ENCODE measurements at places on chromosomes 7 and 10.
A peak's percentile ranks its signal among the peaks of the same experiment; 100 is the strongest.

- DNase-seq: no peak
Observed at GRCh38 chr7:149317986-149318672, 56.1 kb downstream of the ZNF783 start.

DNA sequence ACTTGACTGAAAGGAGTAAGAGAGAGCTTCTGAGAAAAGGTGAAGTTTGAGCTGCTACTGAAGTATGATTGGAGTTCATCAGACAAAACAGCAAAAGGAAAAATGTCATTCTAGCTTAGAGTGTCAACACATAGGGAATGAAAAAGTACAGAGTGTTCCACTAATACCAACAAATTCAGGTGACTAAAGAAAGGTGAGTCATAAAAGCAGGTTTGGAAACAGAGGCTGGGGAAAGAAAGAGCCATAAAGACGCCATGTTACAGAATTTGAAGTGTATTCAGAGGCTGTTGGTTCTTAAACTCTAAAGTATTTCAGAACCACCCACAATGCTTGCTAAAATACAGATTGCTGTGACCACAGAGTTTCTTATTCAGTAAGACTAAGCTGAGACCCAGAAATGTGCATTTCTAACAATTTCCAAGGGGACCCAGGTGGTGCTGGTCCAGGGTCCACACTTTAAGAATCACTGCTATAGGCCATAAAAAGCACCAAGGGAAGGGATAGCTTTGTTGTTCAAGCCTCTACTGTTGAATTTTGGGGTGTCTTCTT is 143.1 kb downstream of the ELAPOR2 start:
- no peak for DNase-seq

DNA sequence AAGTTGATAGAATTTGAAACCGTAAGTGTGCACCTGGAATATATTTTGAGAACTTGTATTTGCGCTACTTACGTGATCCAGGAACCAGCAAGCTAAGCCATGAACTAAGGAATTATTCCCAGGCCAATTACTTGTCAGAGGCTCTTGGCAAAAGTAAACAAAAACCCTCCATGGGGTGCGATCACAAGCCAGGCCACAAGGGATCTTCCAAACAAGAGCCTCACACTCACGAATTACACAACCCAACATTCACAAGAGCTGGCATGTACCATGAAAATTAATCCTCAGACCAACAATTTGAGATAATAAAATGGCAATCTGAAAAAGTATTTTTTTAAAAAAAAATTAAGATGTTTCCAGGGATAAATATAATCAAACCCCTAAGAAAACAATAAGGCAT is 467.0 kb upstream of the AKR1E2 start:
- DNase-seq: peak; percentile 59

DNA sequence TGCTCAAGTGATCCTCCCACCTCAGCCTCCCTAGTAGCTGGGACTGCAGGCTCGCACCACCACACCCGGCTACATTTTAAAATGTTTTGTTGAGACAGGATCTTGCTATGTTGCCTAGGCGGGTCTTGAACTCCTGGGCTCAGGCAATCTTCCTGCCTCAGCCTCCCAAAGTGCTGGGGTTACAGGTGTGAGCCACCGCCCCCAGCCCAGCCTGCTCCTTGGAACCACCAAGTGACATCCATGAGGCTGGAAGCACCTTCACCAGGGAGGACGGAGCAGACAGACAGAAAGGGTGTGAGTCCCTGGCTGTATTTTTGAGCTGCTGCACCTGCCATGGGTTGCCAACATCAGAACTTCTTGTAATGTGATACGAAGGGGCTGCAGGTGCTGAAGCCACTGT is 62.3 kb upstream of the UBE3C start:
- DNase-seq: no peak

GRCh38 chr7:143234533-143234875 is 12.7 kb downstream of the TAS2R40 start:
- no peak for DNase-seq

DNA sequence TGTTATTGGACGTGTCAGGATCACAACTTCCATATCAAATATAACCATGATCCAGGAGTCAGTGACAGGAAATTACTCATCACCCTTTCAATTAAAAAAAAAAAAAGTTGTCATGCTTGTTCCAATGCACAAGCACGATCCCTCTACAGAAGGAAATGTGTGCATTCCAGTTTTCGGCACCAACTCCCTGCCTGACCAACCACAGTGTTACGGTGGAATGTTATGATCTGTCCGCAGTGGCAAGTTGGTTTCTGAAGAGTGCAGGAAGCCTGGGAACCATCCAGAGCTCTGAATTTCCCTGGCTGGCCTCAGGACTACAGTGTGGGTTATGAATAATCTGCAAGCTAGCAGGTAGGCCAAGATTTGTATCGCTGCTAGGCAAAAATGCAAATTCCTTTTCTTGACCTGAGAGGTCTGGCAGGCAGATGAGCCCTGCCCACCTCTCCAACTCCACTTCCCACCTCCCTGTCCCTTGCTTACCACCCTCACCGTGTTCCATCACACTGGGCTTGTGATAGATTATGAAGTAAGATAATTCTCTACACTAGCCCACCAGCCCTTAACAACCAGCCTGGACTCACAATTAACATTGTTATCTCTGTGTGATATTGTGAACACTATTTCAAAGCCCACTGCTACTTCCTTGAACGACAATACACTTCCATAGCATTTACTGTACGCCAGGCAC is 20.4 kb downstream of the FRMPD2 start:
- peak; percentile 10 for DNase-seq

- peak; percentile 66 for DNase-seq
Observed at GRCh38 chr7:132386201-132386681, 190.0 kb downstream of the PLXNA4 start.

- DNase-seq: no peak
Observed at GRCh38 chr7:149456506-149457421, 4.1 kb downstream of the ZNF777 start.

- peak; percentile 27 for DNase-seq
Observed at GRCh38 chr10:62352356-62352970, 21.7 kb upstream of the ZNF365 start.

- DNase-seq: peak; percentile 82
Observed at GRCh38 chr10:74047871-74048270, 50.0 kb downstream of the VCL start.

- DNase-seq: peak; percentile 42
Observed at GRCh38 chr7:115914951-115915350, 115.6 kb downstream of the TFEC start.

- DNase-seq: no peak
Observed at GRCh38 chr10:14740684-14741247, 33.9 kb downstream of the FAM107B start.

DNA sequence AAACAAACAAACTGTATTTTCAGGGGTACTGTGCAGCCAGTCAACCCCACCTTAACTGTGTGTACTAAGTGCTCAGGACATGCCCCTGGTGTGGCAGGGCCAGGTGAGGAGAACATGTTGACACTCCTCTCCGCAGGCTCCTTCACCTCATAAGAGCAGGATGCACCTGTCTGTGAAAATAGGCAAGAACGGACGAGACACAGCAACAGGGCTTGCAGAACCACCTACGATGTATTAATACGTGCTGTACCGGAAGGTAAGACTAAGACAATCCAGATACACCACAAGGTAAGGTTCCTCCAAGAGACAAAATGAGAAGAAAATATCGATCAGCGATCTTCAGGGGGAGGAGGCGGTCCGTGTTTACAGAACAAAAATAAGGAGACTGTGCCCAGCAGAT is 65.8 kb upstream of the CAMK2B start:
- DNase-seq: no peak

DNA sequence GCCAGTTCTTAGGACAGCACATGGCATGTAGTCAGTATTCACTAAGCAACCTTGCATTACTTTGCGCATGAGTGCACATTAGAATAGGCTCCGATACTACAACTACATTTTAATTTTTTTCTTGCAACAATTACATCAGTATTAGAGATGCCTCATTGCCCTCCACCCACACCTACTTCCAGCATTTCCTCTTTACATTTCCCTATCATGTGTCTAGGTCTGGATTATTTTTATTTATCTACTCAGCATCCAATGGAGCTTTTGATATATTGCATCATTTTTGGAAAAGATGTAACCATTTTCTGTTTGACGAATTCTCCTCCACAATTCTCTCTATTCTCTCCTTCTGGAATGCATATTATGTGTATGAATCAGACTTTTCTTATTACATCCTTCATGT is 258.2 kb upstream of the GLI3 start:
- DNase-seq: peak; percentile 16

DNA sequence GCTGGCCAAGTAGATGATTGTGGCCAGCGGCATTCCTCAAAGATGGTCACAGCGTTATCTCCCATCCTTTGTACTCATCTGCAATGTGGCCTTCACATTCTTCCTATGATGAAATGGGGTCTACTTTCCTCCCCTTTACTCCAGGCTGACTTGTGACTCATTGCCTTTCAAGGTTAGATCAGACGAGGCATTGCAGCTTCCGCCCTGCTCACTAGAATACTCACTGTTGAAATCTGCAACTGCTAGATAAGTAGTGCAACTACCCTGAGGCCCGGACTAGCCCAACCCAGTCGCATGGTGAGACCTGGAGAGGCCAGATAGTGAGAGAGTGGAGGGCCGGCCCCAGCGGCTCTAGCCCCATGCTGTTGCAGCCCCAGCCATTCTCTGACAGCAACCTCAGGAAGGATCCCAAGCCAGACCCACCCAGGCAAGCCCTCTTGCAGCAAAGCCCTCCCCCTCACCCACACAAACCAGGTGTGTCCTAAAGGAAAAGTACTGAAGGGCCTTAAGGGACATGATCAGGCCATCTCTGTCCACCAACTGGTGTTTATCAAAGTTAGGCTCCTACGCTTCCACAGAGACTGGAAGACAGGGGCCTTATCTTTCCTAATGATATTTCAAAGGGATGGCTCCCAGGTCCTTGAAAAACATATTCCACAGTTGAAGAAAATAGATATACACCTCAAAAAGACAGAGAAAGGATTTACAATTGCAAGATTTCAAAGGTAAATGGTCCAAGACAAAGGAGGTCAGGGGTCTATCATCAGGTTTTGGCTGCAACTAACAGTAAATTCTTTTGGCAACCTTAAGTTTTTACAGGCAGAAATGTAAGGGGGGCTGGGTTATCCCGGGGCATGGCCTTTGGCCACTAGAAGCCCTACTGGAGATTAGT is 107.2 kb upstream of the TRIM24 start:
- DNase-seq: no peak

- no peak for DNase-seq
Observed at GRCh38 chr10:21100190-21100589, 203.1 kb upstream of the NEBL start.

DNA sequence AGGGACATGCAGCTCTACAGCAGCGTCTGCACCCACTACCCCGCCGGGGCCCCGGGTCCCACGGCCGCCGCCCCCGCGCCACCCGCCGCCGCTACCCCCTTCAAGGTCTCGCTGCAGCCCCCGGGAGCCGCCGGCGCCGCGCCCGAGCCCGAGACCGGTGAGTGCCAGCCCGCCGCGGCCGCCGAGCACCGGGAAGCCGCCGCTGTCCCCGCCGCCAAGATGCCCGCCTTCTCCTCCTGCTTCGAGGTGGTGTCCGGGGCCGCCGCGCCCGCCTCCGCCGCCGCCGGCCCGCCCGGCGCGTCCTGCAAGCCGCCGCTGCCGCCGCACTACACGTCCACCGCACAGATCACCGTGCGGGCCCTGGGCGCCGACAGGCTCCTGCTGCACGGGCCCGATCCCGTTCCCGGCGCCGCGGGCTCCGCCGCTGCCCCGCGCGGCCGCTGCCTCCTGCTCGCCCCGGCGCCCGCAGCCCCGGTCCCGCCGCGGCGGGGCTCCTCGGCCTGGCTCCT is 631 bp downstream of the OTUD1 start:
- DNase-seq: peak; percentile 6

GRCh38 chr7:5711409-5711808 is 70.1 kb downstream of the RNF216 start:
- DNase-seq: no peak

- DNase-seq: no peak
Observed at GRCh38 chr7:140310337-140311002, 87.9 kb downstream of the SLC37A3 start.

GRCh38 chr10:74292871-74293427 is 141.9 kb downstream of the ADK start:
- peak; percentile 60 for DNase-seq

GRCh38 chr10:18140957-18141845 is 977 bp downstream of the CACNB2 start:
- DNase-seq: peak; percentile 29

- peak; percentile 22 for DNase-seq
Observed at GRCh38 chr7:117986645-117987269, 113.5 kb upstream of the CTTNBP2 start.

Data from fibroblast of the aortic adventitia (primary cell).